Renal pelvis (tissue), 12 donors: ENCODE measurements at places on chromosomes 6 and 20.

DNA sequence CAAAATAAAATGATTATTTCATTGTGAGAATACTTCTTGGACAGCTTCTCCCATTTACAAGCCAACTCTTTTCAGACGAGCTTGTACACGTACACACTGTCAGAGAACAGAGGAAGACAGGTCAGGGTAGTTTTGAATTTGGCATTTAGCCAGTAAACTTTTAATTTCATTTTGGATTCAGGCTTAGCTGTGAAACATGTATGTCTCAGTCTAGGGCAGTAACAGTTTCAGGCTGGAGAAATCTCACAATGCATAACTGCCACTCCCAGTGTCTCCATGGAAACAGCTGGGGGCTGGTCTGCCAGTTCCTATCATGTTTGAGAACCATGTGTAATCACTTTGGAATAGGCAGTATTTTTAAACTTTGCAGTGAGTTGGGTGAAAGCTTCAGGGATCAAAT, 22.0 kb upstream of the QKI start:
- no peak for DNase-seq

DNA sequence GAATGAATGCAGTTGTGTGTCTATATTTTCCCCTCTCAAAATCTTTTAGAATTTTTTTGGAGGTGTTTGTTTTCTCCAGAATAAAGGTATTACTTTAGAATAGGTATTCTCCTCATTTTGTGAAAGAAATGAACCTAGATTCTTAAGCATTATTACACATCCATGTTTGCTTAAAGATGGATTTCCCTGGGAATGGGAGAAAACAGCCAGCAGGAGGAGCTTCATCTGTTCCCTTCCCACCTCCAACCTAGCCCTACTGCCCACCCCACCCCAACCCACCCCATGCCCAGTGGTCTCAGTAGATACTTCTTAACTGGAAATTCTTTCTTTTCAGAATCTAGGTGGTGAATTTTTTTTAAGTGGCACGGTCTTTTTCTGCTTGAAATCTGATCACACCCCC, 127.8 kb downstream of the CD109 start:
- no peak for DNase-seq

DNA sequence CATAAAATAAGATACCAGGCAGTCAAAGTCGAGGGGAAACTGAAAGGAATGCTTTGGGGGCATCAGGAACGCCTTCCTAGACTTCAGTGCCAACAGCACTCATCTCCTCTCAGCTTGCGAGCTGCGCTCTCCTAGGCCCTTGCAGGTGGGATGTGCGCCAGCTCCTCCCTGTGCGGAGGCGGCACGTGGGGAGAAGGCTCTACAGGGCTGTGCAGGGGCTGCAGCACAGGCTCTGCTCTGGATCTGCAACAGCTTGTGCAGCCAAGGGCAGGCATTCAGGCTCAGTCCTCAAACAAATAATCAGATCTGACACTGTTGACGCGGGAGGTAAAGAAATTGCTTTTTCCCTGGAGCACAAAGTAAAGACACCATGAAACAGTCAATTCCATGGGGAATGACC, 144.8 kb downstream of the TTLL2 start:
- no peak for DNase-seq

GRCh38 chr6:13548500-13549210, 25.7 kb upstream of the SIRT5 start:
- DNase-seq, result no peak

DNA sequence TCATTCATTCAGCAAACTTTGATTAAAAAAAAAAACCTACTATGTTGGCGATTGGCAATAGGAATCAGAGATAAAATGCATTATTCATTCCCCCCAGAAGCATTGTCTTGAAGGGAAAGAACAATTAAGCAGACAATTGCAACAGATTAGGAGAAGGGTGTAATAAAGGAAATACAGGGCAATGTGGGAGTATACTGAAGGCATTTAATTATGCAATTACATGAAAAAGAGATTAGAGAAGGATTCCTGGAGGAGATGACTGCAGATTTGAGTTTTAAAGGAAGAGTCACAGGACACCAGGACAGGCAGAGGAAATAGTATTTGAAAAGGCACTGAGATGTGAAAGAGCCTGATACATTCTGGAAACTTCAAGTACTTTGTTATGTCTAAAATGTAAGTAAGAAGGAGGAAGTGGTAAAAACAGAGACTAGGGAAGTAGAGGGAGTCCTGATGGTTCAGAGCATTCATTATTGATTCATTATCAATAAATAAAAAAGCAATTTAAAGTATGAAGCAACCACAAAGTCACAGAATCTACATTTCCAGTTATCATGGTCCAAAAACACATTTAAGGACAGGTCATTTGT, 43.7 kb downstream of the THEMIS start:
- DNase-seq, result no peak

- no peak for DNase-seq
Measured at GRCh38 chr6:45327956-45328522, at the start of gene RUNX2. RUNX2 (plus strand) TSS chr6:45328330; CDS start chr6:45328727, 397 bp downstream.

- no peak for DNase-seq
Measured at GRCh38 chr6:27242589-27243265, 4.8 kb upstream of the PRSS16 start.

DNA sequence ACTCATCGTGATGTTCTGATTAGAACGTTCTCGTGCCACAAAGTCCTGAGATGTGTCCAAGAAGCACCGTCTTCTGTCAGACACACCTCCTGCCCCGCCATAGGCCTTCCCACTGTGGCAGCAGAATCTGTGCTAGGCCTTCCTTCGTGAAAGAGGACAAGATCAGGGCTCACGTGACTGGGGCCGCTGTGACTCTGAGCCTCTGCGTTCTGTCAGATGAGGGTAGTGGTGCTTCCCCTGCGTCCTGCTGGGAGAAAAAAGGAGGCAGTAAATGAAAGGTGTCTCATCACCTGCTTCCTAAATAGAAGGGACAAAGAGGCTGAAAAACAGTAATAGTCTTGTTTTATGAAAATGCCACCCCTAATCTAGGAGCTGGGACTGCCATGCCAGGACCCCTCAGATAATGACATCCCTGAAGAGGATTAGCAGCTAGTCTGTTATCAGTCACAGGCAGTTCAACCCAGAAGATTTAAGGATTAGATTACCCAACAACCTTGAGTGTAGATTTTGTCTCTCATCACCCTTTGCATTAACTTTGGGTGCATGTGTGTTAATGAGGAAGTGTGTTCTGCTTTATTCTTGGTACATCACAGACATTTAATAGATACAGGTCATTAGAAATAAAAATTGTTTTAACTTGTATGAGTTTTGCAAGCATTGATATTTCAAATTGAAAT, 4.1 kb downstream of the DNAJC5 start:
- no peak for DNase-seq

DNA sequence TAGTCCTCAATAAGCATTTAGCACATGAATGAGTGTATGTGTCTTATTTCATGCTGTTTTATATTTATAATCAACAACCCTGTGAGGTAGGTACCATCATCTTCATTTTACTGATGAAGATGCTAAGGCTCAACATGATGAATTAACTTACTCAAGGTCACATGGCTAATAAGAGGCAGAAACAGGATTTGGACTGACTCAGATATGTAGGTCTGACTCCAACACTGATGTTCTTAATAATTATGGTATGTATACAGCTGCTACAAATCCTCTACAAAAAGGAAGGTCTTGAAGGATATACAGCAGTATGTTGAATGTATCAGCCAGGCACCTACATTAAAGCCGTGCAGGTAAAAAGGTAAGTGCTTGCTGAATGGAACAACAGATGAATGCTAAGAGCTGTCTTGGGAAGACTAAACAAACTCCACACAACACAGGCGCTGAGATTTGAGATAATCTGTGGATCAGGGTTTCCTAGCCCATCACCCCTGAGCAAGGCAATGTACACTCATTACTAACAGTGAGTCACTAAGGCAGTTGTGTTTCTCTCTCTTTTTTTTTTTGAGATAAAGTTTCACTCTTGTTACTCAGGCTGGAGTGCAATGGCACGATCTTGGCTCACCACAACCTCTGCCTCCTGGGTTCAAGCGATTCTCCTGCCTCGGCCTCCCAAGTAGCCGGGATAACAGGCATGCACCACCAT, 31.9 kb downstream of the TTI1 start:
- no peak for DNase-seq

GRCh38 chr6:157322792-157323254, 496 bp downstream of the TMEM242 start:
- DNase-seq, result no peak

DNA sequence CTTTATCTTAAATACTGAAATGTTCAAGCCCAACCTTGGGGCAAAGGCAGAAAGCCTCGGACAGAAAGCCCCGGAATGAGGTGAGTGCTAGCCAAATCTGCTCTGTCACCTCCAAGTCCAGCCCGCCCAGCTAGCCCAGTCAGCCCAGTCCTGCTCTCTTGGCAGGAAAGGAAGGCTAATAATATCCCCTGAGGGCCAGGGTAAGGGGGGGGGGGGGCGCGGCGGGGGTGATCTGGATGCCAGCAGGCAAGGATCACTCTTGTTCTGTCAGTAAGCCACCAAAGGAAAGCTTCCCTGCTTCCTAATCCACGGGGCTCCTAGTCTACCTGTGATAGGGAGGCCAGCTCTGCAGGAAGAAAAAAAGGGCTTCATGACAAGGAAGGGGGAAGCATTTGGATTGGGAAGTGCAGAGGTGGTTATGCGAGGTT, 1.1 kb downstream of the NDRG3 start:
- no peak for DNase-seq

- no peak for DNase-seq
Measured at GRCh38 chr20:62549029-62549428, 73.2 kb upstream of the GATA5 start.
